CD4-positive, alpha-beta T cell treated with Interleukin-15 for 1 hour (primary cell): ENCODE measurements at places on chromosomes 16 and 17.
A peak's percentile ranks its signal among the peaks of the same experiment; 100 is the strongest.

DNA sequence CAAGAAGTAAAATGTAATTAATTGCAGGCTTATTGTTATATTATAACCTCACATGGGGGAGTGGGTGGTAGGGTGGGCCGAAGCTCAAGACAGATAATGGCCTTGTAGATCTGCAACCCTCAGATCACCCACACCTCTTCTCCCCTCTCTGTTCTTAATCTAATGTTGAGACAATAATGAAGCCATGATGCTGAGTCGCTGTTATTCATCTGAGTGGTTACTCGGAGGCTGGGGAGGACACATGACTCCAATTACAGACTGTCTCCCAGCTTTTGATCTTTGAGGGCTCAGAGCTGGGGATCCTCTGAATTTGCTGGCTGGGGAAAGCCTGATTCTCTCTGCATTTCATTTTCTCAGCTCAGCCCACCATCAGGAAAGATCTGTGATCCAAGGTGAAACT, 275.3 kb downstream of the SHISA9 start:
- DNase-seq = no peak

- DNase-seq = no peak
Measured at GRCh38 chr17:6162892-6163291, 92.7 kb downstream of the WSCD1 start.

GRCh38 chr16:89593841-89594240, 18.3 kb downstream of the CPNE7 start:
- peak; percentile 61 for DNase-seq

- DNase-seq = peak; percentile 72
Measured at GRCh38 chr17:27532269-27533263, 76.3 kb downstream of the KSR1 start.

DNA sequence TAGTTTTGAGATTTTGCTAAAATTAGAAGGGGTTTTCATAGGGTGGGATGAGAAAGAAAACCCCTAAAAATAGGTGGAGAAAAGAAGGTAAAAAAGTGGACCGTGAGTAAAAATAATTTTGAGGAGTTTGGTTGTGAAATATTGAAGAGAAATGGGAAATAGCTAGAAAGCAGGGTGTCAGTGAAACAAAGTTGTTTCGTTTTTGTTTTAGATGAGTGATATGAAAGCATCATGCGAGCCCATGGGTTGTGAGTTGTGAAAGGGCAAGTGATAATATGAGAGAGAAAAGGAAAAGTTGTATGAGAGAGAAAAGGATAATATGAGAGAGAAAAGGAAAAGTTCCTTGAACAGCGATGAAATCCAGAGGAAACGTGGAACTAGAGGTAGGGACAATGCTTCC, 7.3 kb upstream of the SMIM36 start:
- DNase-seq = no peak

GRCh38 chr17:78748048-78748729, 33.9 kb downstream of the CYTH1 start:
- DNase-seq = peak; percentile 45
